Stimulated activated CD8-positive, alpha-beta memory T cell treated with anti-CD3 and anti-CD28 coated beads, Interleukin-4, amount 100 ng/mL, for 1 hour (primary cell): ENCODE measurements at places on chromosomes 5 and 9.

DNA sequence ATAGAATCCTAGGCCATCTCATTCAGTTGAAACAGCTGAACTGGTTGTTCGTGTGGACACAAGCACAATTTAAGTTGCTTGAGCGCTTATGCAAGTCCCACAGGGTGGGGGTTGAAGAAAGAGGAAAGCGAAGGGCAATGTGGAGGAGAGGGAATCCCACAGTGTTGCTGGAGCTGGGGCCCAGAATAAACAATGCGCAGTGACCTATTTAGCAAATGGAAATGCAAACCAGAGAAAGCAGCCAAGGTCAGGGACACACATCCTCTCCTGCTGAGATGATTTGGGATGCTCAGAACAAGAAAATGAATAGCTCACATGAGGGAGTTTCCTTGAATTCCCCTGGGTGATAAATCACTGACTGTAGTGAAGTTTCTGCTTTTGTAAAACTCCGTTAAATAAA is 838.3 kb downstream of the TLE4 start:
- no peak for DNase-seq

GRCh38 chr5:173689171-173689736 is 72.8 kb upstream of the BOD1 start:
- no peak for DNase-seq

DNA sequence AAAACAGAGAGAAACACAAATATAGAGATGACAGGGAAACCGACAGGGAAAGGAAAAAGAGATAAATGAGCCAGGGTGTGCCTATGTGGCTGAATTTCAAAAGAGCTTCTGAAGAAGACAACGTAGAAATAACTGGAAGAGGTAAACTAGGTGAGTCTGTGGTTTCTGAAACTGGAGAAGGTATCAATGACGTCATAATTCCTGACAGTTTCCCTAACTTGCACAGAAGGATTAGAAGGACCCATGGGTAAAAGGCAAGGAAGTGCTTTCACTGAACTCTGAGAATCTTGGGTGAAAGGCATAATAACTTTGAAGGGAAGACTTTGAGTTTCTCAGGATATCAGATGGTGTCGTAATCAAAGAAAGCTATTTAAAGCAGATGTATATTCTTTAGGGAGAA is 790.8 kb upstream of the NUDT12 start:
- DNase-seq: no peak

GRCh38 chr9:3415906-3416305 is 109.9 kb downstream of the RFX3 start:
- DNase-seq: no peak
